RCC 7860 (cell line): ENCODE measurements at places on chromosomes 11 and 22.

- DNase-seq, result no peak
Measured at GRCh38 chr11:76838678-76839068, 22.0 kb upstream of the ACER3 start.

DNA sequence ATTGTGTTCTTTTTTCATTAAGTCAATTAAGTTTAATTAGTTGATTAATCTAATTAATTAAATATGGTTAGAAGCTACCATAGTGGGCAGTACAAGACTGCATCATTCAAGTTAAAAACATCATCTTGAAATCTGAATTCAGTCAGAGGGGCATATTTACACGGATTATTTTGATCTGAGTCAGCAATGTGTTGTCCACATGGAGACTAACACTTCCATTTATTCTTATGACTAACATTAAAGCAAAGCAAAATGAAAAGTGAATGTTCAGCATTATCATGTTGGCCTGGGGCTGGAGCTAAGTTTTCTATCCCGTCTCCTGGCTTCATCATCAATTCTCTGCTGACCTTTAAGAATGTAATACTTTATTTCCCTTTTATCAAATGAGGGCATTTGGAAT is 17.3 kb downstream of the FLI1 start:
- DNase-seq, result peak; percentile 34

DNA sequence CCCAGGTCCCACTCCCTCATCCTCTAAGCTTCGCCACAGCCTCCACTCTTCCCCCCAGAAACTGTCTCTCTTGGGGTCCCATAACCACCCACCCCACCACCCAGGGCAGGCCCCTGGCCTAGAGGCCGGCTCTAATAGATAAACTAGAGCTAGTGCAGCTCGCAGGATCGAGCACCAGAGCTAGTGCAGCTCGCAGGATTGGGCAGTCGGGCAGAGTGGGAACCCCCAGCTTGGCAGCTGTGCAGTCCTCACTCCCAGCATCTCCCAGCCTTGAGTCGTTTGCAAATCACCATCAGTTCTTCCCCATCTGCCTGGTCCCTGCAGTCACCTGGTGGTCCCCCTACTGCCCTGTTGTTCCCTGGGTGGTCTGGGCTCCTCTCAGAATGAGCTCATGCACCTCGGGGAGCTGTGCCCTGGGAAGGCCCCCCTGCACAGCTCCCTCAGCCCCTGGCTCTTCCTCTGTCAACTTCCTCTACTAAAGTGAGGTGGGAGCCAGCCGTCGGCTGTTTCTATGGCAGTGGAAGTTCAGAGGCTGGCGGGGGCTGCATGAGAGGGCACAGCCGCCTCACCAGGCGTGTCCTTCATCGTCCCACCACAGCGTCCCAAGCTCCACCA is 15.5 kb upstream of the SHANK2 start:
- DNase-seq, result no peak

DNA sequence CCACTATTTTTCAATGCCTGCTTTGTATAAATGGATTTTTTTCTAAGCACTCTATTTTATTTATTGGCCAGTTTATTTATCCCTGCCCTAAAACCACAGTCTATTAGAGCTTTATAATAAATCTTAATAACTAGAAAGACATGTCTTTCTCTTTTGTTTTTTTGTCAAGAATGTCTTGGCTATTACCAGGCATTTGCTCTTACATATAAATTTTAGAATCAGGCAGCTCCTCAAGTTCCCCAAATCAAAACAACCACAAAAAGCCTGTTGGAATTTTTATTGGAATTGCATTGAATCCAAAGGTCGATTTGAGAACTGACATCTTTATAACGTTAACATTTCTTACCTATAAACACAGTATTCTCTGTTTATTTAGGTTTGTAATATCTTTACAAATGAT is 85.8 kb upstream of the SC5D start:
- no peak for DNase-seq

GRCh38 chr11:72380132-72380503 is 54.2 kb downstream of the CLPB start:
- no peak for DNase-seq

GRCh38 chr22:46858181-46858771 is 95.8 kb downstream of the TBC1D22A start:
- DNase-seq, result no peak

DNA sequence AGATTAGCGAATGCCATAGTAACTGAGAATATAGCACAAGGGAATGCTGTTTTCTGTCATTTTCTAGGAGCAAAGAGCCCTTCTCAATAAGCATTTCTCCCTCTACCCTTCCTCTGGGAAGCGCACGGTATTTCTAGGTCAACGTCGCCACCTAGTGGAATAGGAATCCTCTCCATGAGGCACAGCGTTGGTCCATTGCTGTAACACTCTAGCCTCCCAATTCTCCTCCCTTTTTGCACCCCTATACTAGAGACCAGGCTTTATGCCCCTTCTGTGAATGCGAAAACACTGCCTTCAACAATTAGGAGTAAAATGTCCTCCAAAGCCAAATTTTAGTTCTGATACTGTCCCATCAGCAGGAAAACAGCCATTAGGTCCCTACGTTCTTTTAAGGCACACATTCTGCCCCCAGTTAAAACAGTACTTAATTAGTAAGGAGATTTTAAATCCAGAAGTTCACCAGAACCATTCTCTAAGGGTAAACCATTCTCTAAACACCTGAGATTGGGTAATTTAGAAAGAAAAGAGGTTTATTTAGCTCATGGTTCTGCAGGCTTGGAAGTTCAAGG is 12.8 kb upstream of the HYLS1 start:
- DNase-seq, result peak; percentile 20

- DNase-seq, result no peak
Measured at GRCh38 chr11:8273287-8273686, 9.6 kb upstream of the LMO1 start.
